ENCODE measurements at places on chromosomes 16 and 17.

DNA sequence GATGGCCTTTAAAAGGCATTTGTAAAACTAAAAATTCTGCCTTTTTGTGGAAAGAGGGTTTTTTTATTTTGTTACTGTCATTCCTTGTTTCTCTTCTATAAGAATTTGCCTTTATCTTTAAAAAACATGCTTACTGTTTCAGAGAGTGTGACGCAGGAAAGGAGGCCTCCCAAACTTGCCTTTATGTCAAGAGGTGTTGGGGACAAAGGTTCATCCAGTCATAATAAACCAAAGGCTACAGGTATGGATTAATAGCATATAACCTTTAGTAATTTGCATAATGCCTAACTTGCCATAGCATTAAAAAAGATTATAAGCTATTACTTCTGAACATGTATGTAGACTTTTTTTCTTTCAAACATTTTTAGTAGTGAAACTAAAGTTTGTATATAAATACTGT lies 34.2 kb downstream of the CYLD start:
- no peak for DNase-seq

DNA sequence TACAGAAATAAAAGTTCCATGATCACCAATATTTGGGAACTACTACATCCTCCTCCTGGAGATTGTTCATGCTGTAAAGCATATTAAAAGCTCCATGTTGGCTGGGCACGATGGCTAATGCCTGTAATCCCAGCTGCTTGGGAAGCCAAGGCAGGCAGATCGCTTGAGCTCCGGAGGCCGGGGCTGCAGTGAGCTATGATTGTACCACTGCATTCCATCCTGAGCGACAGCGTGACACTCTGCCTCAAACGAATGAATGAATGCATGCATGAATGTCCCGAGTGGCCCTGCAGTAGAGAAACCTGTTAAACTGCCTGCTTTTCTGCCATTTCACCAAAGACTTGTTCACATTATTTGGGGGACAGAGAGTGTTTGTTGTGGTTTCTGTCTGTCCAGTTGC lies 15.0 kb downstream of the CNEP1R1 start:
- DNase-seq = no peak

- no peak for DNase-seq
Measured at GRCh38 chr17:42809250-42809649, 10.6 kb downstream of the CNTD1 start.

DNA sequence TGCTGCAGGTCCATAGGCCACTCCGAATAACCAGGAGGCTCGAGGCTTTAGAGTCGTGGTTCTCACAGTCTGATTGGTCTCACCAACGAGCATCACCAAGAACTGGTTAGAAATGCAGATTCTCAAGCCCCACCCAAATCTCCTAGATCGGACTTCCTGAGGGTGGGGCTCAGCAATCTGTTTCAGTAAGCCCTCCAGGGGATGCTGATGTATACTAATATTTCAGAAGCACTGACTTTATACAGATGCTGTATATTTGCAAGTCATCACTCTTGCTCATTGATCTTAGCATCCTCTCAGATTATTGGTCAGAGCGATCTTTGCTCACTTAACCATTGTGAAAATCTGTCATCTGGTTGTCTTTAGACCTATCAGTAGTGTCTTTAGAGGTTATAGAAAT lies 4.4 kb upstream of the VAC14 start:
- DNase-seq = no peak

GRCh38 chr17:14311186-14311705 lies 10.4 kb downstream of the HS3ST3B1 start:
- no peak for DNase-seq

GRCh38 chr17:81517009-81517338 lies 4.4 kb upstream of the ACTG1 start:
- no peak for DNase-seq

DNA sequence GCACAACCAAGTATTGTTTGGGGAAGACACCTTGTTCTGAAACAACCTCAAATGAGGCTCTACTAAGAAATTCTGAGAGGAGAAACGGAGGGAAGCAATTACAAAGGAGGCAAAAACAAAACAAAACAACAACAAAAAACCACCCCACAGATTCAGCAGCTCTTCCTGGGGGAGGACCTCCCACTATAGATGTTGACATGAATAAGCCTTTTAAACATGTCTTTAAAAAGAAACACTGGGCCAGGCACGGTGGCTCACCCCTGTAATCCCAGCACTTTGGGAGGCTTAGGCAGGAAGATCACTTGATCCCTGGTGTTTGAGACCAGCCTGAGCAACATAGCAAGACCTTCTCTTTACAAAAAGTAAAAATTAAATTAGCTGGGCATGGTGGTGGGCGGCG lies 22.6 kb upstream of the JPH3 start:
- no peak for DNase-seq

- no peak for DNase-seq
Measured at GRCh38 chr17:78919861-78920450, 5.2 kb downstream of the TIMP2 start.

- no peak for DNase-seq
Measured at GRCh38 chr17:38559051-38559879, 46.5 kb downstream of the SRCIN1 start.

DNA sequence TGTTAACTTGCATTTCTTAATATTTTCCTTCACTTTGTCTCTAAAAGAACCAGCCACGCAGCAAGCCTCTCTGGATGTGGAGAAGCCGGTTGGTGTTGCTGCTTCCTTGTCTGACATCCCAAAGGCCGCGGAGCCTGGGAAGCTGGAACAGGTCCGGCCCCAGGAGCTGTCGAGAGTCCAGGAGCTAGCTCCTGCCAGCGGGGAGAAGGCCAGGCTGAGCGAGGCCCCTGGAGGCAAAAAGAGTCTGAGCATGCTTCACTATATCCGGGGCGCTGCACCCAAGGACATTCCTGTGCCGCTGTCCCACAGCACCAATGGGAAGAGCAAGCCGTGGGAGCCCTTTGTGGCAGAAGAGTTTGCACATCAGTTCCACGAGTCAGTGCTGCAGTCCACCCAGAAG lies 22.8 kb downstream of the GINS2 start:
- DNase-seq = no peak

- DNase-seq = no peak
Measured at GRCh38 chr16:89436366-89436765, 54.0 kb downstream of the ANKRD11 start.

DNA sequence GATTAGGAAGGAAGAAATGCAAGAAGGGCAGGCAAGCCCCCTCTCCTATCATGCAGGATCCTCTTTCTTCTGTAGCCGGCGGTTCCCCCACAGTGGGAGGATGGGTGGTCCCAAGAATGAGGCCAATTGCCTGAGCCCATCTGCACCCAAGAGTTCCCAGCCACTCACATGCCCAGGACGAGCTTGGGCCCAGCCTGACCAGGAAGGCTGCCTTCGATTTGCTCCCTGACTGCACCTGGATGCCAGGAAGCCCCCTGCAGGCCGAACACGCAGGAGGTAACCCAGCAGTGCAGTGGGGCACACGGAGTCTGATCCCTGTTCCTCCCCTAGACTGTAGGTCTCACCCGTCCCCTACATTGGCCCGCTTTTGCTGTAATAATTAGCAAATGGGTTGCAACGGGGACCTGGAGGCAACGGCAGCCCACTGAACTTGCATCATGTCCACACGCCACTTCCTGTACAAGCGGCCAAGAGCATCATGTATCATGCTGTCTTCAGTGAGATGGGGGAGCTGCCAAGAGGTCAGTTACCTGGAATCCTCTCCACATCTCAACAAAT lies 67.5 kb downstream of the AMFR start:
- no peak for DNase-seq

DNA sequence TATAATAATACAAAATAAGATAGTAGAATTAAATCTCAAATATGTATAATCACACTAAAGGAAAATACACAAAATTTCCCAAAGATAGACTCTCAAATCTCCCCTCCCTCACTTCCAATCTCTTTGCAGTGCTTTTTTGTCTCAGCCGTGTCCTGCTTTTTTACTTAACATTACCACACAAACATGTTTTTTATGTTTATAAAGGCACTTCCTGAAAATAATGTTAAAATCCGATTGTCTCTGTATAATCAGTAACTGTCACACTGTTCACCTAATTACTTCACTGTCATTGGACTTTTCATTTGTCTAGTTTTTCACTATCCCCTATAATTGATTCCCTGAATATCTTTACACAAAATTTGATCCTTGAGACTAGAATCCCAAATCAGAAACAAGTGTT lies 38.2 kb upstream of the ALDH3A2 start:
- no peak for DNase-seq

- DNase-seq = no peak
Measured at GRCh38 chr17:65495122-65496055, 66.1 kb downstream of the AXIN2 start.

DNA sequence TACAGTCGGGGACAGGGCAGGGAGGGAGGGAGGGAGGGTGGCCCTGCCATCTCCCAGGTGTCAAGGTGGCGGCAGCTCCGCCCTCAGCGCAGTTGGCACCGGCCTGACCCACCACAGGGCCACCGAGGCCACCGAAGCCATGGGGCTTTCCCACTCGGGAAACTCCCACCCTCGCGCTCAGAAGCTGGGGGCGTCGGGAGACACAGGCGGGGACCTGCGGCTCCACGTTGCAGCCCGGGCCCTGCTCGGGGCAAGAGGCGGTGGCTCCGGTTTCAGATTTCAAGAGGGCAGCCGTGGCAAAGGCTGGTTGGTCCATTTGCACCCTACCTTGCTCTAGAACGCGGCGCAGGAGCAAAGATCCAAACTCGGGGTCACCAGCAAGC lies 544 bp downstream of the CYB561 start:
- no peak for DNase-seq

- no peak for DNase-seq
Measured at GRCh38 chr16:87012954-87013938, 303.9 kb downstream of the C16orf95 start.

DNA sequence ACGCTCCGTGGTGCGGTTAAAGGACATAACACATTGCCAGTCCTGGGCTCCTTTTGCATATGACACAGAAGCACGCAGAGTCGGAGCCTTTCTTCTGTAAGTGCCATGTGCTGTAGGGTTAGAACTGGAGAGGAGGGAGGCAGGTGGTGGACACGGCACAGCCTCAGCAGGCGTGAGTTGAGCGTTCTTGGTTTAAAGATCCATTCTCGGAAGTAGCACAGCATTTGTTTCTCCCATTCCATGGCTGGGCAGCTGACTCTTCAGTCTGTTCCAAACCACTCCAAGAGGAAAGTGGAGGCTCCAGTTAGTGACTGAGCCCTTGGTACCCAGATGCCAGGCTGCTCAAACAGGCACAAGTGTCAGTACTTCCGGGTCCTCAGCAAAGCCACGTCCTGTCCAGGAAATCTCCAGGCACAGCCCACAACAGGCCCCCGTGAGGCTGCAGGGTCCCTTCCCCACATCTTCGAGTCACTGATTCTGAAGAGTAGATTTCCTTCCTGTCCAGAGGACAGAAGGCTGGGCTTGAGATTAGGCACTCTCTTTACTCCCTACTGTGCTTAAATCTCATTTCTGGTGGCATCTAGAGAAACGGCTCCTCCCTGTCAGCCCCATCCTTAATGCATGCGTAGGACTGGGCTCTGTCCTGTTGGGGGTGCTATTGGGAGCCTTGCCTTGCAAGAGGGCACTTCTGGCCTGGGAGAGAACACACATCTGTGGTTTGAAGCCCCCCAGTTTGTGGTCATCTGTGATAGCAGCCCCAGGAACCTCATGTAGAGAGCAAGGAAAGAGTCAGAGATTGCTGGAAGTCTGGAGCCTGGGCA lies 39.6 kb upstream of the NAT9 start:
- DNase-seq = no peak

DNA sequence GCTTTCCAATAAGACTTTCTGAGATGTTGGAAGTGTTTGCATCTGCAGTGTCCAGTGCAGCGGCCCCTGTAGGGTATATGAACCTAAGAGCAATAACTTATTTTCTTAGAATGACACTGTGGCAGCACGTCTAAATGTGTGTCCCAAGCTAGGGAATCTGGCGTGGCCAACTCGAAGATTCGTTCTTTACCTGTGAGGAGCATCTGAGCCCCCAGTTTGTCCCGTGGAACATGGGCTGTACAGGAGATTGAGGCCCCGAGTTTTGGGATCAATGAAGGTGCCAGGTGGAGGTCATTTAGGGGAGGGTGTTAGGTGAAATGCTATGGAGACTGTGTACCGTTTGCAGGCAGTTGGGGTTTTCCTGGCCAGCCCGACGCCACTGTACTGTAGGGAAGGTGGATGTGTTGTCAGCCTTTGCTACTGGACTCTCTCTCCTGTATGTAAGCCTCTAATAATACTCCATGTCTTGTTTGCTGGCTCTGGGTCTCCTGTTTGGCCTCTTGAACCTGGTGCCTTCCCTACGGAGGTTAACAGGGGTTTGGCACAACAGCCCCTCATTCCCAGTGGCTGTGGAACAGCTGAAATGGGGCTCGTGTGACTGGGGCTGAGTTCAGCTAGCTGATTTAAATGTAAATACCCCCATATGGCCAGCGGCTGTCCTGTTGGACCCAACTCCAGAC lies 45.5 kb upstream of the SDK2 start:
- peak; percentile 82 for DNase-seq

- DNase-seq = no peak
Measured at GRCh38 chr17:9285602-9286427, 264.5 kb downstream of the NTN1 start.

GRCh38 chr16:86578611-86579267 lies 390 bp downstream of the FOXL1 start:
- no peak for DNase-seq

GRCh38 chr17:80603396-80603795 lies 58.8 kb downstream of the RPTOR start:
- no peak for DNase-seq

DNA sequence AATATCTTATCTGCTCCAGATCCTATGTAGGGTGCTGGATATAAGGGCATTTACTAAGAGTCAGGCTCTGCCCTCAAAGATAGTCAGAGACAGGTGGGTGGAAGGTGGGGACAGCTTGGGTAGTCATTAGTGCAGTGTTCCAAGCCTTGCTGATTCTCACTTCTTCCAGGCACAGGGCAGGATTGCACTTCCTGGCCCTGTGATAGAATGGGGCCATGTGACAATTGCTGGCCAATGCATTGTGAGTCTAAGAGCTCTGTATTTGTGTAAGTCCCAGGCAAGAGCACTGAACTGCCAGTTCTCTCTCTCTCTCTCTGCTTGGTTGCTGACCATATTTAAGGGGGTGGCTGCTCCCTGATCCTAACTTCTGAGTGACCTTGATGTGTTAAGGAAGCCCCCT lies 112.1 kb downstream of the C16orf78 start:
- no peak for DNase-seq

- DNase-seq = no peak
Measured at GRCh38 chr17:76240461-76241203, at the start of gene RNF157. RNF157 (minus strand) TSS chr17:76240493; CDS start chr17:76240240, 253 bp downstream.

- no peak for DNase-seq
Measured at GRCh38 chr17:44065668-44066203, 735 bp downstream of the LSM12 start.

GRCh38 chr17:74796211-74796610 lies 20.1 kb upstream of the NAT9 start:
- no peak for DNase-seq

DNA sequence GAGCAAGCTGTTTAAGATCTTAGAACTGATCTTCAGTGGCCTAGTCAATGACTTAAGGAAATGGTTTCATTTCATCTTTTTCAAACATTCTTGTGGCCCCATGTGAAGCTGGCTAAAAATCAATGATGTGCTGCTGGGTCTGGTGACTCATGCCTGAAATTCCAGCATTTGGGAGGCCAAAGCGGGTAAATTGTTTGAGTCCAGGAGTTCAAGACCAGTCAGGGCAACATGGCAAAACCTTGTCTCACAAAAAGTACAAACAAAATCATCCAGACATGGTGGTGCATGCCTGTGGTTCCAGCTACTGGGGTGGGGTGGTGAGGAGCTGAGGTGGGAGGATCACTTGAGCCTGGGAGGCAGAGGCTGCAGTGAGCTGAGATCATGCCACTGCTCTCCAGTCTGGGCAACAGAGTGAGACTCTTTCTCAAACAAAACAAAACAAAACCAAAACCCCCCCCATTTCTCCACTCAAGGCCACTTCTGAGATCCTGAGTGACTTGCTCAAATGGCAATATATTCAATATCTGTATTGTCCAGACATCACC lies 17.4 kb upstream of the COL1A1 start:
- peak; percentile 88 for DNase-seq
